ENCODE measurements at places on chromosomes 2 and 18. TPM values are rescaled to one million over a fixed set of nuclear protein-coding genes. Genes with fewer than 3 reads are reported as not detected.

The ESPNL gene
- 1.1 TPM for total RNA-seq

The TUBB8B gene
- not detected for total RNA-seq

The LDLRAD4 gene
- total RNA-seq = 1.2 TPM

The RAB6C gene
- total RNA-seq = not detected

The LYPD6B gene
- total RNA-seq = 10.0 TPM

The MATN3 gene
- 1.9 TPM for total RNA-seq

The EFHD1 gene
- 15.0 TPM for total RNA-seq

The GALNT13 gene
- 3.6 TPM for total RNA-seq

The PROM2 gene
- total RNA-seq = 147 TPM

The G6PC2 gene
- not detected for total RNA-seq

The KCTD18 gene
- total RNA-seq = 24.0 TPM

The IL1F10 gene
- not detected for total RNA-seq

The AKAIN1 gene
- not detected for total RNA-seq

The DCDC2C gene
- not detected for total RNA-seq

The SERPINB13 gene
- not detected for total RNA-seq

The REEP1 gene
- 0.25 TPM for total RNA-seq

The RIT2 gene
- not detected for total RNA-seq

The ZNF396 gene
- total RNA-seq = 2.0 TPM

The AQP12A gene
- total RNA-seq = not detected

The SDC1 gene
- 128 TPM for total RNA-seq

The DOK6 gene
- total RNA-seq = not detected

The NGEF gene
- total RNA-seq = 52.2 TPM

The NMUR1 gene
- not detected for total RNA-seq

The CDH19 gene
- total RNA-seq = not detected

The DIPK1C gene
- not detected for total RNA-seq

The IL36G gene
- total RNA-seq = not detected

The CLEC4F gene
- total RNA-seq = not detected

The FBXO15 gene
- total RNA-seq = 2.2 TPM

The EFEMP1 gene
- total RNA-seq = 86.3 TPM

The SERPINB12 gene
- not detected for total RNA-seq

The NBAS gene
- total RNA-seq = 28.8 TPM

The LHCGR gene
- not detected for total RNA-seq

The SCG2 gene
- total RNA-seq = 0.48 TPM

The CKAP2L gene
- total RNA-seq = 17.7 TPM

The CCDC148 gene
- total RNA-seq = 1.8 TPM

The HNMT gene
- 16.6 TPM for total RNA-seq

The TCF23 gene
- total RNA-seq = not detected

The MROH2A gene
- 2.9 TPM for total RNA-seq

The PPP1R7 gene
- 143 TPM for total RNA-seq

The VAMP8 gene
- total RNA-seq = 124 TPM

The CYBRD1 gene
- total RNA-seq = 132 TPM

The RFTN2 gene
- total RNA-seq = not detected

The CAVIN2 gene
- 2.5 TPM for total RNA-seq

The ASXL3 gene
- total RNA-seq = not detected

The COPS9 gene
- 202 TPM for total RNA-seq

The NDUFAF7 gene
- 21.9 TPM for total RNA-seq

The PNKD gene
- total RNA-seq = 102 TPM

The FSHR gene
- not detected for total RNA-seq

The DYNAP gene
- not detected for total RNA-seq

The RAB6D gene
- total RNA-seq = not detected

The MARCO gene
- total RNA-seq = not detected

The CCT4 gene
- total RNA-seq = 350 TPM

The INHA gene
- total RNA-seq = 9.1 TPM

The NTSR2 gene
- total RNA-seq = not detected

The ARHGAP25 gene
- not detected for total RNA-seq

The FAM124B gene
- total RNA-seq = 0.60 TPM
